Activated T-helper 9 cell treated with anti-CD3 and anti-CD28 coated beads, Interleukin-2, amount 50 U/mL, for 16 hours (primary cell): ENCODE measurements at places on chromosomes 7 and 10.

DNA sequence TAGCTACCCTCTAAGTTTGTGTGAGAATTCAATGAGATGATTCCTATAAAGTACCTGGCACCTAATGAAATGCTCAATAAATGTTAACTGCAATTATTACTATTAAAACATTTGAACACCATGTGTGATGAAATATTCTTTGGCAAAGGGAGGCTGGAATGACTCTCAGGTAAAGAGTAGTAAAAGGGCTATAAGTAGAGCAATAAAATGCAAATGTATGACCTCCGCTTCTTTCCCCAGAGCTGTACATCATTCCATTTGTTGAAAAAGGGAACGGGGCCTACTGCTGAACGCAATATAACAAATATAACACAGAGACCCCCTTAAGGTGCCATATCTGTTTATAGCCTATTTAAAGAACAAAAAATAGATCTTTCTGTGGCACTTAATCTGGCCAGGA is 27.8 kb downstream of the CELF2 start:
- DNase-seq = no peak

DNA sequence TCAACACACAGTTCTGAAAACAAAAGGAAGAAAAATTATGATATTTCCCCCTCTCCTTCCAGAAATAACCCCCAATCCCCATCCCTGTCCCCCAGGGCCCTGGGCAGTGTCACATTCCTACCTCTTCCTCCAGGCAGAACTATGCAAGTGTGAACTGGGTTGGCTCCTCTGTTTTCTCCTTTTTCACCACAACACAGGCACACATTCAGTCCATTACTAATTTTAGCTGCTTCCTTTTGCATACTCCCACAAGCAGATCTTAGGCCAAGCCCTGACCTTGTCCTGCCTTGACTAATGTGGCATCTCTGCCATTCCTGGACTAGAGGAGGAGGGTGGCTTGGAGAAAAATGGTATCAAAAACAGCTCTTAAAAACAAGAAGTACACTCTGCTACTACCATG is 208.1 kb downstream of the HDAC9 start:
- DNase-seq = no peak

GRCh38 chr10:104146882-104147281 is 24.9 kb downstream of the SFR1 start:
- DNase-seq = no peak

DNA sequence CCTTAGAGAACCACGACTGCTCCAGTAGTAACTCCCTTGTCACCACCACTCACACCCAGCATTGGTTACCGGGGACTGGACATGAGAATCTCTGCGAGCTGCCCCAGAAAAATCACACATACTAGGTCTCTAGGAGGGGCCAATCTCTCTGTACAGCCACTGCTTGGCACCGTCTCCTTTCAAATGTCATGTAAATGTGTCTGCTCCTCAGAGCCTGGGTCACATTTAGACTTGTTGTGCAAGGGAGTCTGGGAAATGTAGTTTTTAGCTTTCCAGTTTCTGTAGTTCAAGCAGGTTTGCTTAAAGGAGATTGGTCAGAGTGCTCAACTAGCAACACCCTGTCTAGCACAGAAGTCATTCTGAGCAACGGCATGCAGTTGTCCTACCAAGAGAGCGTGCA is 60.0 kb downstream of the CHN2 start:
- DNase-seq = no peak

DNA sequence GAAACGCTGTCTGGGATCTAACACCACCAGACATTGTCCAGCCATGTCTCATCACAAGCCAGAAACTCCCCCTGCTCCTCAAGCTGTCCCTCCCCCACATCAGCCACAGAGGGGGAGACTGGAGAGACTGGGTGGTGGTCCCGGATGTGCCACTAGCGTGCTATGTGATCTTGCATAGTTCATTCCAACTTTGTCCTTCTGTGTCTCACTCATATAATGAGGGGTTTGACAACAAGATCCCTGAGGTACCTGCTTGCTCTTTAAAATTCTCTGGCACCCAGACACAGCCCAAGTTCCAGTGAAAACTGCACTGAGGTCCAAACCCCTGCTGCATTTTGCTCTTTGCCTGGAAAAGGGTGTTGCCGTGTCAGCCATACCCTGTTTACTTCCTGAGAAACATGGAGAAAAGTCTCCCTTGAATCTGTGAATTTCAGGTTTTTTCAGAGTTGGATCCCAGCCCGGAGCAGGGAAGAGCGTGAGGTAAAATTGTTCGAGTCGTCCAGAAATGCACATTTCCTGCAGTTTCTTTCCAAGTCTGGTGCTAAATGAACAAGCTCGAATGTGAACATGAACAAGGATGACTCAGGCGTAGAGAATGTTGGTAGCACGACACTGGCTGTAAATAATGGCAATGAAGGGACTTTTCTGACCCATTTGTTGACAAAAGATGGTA is 156.6 kb downstream of the CCDC3 start:
- no peak for DNase-seq

DNA sequence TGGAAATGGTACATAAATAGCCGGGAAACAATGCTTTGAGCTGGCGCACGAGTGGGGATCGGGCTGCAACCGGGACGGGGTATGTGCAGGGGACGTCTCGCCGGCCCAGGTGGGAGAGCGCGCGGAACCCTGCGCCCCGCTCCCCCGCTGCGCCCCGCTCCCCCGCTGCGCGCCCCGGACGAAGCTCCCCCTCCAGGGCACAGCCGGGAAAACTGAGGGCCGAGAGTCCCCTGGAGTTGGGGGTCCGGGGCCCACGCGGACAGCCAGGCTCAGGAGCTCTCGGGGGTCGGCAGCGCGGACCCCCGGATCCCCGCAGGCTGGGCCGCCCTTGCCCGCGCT is 514 bp downstream of the RADIL start:
- DNase-seq = no peak

GRCh38 chr10:104521901-104522694 is 119.0 kb upstream of the SORCS3 start:
- no peak for DNase-seq

DNA sequence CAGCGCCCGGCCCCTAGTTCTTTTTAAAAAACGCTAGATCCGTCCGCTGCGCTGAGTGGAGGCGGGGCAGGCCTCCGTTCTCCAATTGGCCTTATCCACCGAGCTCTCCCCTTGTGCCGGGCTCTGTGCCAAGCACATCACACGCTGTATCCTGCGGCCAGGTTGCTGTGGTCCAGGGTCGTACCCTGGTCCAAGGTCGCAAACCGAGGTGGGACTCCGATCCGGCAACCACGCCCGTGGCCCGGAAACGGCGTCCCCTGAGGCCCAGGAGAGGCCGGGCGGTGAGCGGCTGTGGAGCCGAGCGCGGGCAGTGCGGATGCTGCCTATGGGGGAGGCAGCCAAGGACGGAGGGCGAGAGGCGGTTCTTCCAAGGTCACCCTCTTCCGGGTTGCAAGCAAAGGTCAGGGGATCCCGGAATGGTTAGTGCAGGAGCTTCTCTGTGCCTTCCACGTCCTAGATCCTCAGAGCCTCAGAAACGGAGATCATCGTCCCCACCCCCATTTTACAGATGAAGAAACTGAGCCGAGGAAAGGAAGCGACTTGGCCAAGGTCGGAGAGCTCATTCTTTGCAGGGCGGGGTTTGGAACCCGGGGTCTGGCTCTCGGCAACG is 72.4 kb upstream of the LRRC4 start:
- DNase-seq = no peak

- no peak for DNase-seq
Measured at GRCh38 chr7:152862006-152862405, 102.5 kb downstream of the ACTR3B start.

DNA sequence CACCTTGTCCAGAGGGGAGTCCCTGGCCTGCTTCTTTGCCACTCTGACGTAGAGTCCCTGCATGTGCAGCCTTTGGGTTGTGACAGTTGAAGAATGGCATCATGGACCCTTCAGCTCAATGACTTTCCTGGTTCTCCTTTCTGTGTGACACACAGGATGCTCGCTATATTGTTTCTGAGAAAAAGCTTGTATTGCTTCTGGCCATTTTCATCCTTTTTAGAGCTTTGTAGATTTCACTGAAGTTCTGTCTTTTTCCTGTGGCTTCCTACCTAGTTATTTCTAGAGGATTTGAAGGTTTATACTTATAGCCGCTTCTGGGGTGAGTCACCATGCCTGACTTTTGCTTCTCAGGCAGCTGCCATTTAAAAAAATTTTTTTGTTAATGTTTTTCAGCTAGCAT is 27.0 kb downstream of the SND1 start:
- DNase-seq = no peak

DNA sequence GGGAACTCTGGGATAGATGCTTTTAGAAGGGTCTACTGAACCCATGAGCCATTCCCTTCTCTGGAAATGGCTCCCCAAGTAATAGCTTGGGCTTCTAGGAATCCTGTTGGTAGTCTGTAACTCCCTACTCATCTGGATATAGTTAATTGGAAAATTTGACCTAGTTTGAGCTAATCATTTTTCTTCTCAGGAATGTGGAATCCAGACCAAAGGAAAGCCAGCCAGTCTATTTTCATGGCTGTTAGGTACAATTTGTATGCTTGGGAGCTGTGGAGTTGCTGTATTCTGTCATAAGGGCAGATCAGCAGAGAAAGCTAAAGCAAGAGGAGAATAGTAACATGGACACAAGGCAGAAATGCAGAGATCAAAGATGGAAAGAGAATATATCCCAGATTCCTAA is 71.6 kb upstream of the C1GALT1 start:
- DNase-seq = no peak

DNA sequence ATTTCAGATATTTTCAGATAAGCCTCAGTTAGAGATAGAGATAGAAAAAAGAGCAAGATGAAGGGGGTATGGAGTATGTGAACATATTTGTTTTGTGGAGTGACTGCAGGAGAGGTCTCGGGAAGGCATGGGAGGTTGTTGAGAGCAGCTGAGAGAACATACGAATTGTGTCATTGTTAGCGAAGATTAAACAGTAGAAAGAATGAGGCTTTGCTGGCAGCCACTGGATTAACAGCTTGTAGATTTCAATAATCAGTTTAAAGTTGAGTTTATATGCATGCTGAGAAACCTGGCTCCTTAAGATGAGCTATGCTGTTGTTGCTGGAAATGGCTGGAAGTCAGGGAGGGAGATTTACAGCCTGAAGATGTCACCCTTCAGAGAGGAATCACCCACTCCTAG is 100.9 kb upstream of the SORCS3 start:
- no peak for DNase-seq

GRCh38 chr7:45092931-45093235 is 4.1 kb upstream of the NACAD start:
- no peak for DNase-seq

DNA sequence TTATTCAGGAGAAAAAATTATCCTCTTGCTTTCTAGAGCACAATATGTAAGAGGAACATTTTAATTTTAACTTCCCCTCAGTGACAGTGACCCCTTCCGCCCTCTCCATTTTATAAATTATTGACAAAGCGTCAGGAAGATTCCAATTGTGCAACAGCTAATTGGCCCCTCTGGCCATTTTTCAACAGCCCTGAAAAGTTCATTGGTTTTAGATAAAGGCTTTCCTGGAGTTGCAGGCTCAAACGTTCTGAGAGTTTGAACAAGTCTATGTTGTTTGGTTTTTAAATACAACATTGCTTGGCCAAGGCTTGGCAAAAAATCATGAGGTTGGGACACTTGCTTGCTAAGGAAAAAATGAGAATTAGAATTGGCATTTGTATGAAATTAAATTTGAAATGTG is 422.2 kb upstream of the ANKRD30A start:
- DNase-seq = no peak

- DNase-seq = no peak
Measured at GRCh38 chr10:122018951-122019413, 30.0 kb downstream of the TACC2 start.

- peak; percentile 28 for DNase-seq
Measured at GRCh38 chr7:74269757-74270277, 15.6 kb upstream of the RFC2 start.

- no peak for DNase-seq
Measured at GRCh38 chr10:94133239-94133638, 139.5 kb downstream of the PLCE1 start.

DNA sequence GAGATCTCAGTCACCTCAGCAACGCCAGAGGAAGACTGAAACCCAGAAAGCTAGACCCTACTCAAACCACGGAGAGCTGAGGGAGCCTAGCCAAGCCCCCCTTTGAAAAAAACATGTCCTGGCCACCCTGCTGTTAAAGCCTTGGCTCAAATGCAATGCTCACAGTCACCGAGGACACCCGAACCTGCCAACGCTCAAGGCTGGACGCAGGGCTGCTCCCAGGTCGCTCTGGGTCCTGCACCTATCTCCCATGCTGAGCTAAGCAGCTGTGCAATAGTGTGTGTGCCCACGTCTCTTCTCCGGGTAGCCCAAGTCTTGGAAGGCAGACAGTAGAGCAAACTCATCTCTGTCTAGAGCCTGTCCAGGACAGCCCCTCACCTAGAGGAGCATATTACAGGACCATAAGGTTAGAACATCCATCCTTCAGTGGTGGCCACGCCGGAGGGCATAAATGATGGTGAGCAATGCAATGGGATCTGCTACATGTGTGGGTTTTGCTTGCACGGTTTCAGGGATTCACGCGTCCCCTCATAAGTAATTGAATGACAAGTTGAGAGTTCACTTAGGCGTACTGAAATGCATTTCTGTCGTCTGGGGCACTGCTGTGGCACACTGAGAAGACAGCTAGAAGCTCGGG is 94.2 kb upstream of the DDC start:
- DNase-seq = no peak

DNA sequence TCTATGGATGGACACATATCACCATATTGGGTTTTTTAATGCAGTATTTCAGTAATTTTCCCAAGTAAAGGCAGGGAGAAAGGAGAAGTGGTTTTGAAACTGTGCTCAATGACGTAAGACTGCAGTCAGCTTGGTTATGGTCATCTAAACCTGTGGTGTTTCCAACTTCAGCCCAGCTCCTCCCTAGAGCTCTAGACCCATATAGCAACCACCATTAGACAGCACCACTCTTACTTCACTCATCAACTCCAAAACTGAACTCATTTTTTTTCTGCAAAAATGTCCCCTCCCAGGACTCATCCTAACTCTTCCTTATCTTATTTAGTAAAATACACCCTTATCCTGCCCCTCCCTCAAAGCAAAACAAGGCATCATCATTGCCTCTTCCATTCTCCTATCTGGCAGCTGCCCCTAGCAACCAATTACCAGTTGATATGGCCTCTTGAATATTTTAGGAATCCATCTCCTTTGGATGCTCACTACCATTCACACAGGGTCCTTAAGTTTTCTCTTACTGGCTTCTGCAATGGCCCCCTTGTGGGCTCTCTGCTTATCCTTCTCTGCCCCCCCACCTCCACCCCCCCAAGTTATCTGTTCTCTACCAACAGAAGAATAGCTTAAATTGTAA is 1.5 kb upstream of the RALA start:
- DNase-seq = no peak

- no peak for DNase-seq
Measured at GRCh38 chr7:114977277-114977676, 55.4 kb downstream of the MDFIC start.

DNA sequence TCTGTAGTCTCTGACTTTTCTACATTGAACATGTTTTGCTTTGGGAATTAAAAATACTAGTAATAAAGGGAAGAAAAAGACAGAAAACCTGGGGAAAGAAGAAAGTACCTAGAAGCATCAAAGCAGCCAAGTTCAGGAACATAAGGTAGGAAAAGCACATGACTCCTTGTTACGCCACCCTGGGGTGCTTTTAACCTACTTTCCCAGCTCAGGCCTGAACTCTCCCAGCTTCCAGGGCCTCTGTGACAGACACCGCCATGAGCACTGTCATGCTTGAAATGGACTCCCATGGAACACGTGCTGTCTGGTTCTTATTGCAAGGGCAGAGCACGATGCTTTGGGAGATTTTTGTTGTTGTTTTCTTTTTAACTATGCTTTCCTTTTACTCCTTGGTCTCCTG is 11.4 kb downstream of the ACTR1A start:
- DNase-seq = no peak
